ENCODE measurements at places on chromosomes 2 and 18.

GRCh38 chr2:109225170-109225782 is 96.3 kb downstream of the SH3RF3 start:
- DNase-seq, result no peak

DNA sequence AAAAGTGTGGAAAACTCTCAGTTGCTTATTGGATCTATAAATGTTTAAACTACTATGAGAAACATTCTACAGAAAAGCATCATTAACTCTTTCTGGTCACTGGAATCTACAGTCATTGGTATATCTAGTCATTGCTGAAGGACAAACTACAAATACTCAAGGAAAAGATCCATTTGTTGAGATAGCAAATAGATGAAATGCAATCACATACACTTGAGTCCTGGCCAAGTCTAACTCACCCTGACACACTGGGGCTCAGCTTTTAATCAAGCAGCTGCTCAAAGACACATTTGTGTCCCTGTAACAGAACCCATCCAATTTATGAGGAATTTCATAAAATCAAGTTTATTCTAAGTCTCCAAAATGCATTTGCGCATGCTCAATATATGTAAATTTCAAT is 68.7 kb downstream of the CDH2 start:
- no peak for DNase-seq

- DNase-seq, result no peak
These were observed 84.6 kb downstream of the COLEC12 start for GRCh38 chr18:415617-416612.

GRCh38 chr2:214629875-214630274 is 179.6 kb downstream of the BARD1 start:
- DNase-seq, result no peak

- DNase-seq, result no peak
These were observed 841.1 kb downstream of the TSN start for GRCh38 chr2:122596598-122596997.

DNA sequence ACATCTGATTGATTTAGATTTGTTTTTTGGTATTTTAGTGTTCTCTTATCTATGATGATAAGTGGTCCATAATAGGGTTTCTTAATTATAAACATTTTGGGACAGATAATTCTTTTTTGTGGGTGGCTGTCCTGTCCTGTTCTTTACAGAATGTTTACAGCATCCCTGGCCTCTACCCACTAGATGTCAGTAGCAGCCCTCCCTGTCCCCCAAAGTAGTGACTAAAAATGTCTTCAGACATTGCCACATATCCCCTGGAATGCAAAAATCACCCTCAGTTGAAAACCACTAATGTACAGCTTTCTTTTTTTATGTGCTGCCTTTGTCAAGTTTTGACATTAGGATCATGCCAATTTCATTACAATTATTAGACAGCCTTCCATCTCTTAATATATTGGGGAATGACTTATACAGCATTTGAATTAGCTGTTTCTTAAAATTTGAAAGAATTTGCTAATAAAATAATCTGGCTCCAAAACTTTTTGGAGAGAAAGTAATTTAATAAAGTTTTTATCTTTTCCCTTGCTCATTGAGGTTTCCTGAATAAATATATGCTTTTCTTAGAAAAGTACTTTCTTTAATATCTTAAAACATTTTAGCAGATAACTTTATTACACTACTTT is 19.5 kb downstream of the WIPF1 start:
- peak; percentile 47 for DNase-seq

DNA sequence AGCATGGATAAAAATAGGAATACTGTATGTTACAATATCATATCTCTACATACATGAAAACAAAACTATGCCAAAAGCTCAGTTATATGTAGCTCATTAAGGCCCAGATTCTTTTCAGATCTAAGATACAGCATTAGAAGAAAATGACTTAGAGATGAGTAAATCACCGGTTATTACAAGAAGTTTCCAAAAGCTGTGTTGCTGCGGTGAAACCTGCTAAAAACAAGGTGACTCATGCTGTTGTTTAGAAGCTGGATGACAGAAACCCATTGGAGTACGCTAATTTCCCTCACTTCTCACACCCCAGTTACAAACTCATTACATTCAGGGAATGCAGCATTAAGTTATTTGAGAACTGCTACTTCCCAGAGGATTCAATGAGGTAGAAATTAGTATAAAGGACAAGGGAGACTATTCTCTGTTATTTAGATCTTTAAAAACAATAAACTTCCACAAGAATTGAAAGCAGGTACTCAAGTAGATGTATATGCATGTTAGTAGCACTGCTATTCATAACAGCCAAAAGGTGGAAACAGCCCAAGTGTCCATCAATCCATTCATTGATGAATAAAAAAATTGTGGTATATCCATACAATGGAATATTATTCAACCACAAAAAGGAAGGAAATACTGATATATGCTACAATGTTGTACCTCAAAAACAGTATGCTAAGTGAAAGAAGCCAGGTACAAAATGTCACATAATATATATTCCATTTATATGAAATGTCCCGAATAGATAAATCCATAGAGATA is 32.6 kb downstream of the RBKS start:
- no peak for DNase-seq

GRCh38 chr2:200640901-200641300 is 55.1 kb downstream of the AOX1 start:
- DNase-seq, result no peak

- DNase-seq, result no peak
These were observed 195.1 kb downstream of the KCNE4 start for GRCh38 chr2:223247136-223247535.

- no peak for DNase-seq
These were observed 39.1 kb downstream of the ATOH8 start for GRCh38 chr2:85792783-85793441.

GRCh38 chr2:55954306-55955035 is 30.9 kb upstream of the EFEMP1 start:
- no peak for DNase-seq

DNA sequence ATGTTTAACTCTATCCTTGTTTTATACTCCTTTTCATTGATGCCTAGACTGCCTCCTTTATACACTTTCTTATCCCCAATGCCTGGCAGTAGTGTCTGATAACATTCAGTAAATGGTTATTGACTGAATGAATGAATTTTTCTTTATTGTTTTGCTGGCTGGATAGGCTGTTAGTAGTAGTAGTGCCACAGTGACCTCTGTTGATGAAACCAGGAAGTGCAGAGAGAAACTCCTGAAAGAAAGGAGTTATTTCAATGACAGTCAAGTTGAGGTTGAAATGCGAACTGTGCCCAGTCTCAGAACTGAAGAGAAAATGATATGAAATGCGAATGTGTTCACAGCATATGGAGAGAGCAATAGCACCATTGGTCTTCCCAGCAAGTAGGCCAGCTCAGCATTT is 26.8 kb upstream of the SLC9A2 start:
- DNase-seq, result no peak

DNA sequence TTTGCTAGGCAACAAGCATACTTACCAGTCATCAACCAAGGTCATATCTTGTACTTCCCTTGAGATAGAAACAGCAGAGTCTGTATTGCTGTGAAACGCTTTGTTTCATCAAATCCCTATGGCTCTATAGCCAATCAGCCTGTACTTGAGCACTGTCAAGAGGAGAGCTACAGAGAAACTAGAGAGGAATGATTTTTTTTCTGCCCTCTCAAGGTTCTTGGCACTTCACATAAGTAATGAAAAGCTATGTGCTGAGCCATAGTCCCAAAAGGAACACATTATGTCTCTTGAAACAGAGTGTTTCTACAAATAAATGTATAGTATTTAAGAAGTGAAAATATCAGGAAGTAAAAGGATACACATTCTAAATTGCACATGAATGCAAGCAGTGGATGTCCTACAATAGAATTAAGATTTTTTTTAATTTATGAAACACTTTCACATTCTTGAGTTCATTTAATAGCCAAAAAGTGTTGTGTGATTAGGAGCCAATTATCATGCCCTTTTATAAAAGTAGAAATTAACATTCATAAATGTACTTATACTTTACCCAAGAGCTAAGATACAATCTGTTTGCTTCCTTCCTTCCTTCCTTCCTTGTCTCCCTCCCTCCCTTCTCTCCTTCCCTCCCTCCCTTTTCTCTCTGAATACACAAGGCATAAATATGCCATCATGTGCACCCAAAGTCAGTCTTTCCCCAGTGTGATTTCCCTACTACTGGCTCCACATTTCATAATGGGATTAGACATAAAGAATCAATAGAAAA is 131.8 kb downstream of the CSRNP3 start:
- DNase-seq, result no peak

GRCh38 chr2:190804182-190804795 is 76.3 kb upstream of the GLS start:
- no peak for DNase-seq

DNA sequence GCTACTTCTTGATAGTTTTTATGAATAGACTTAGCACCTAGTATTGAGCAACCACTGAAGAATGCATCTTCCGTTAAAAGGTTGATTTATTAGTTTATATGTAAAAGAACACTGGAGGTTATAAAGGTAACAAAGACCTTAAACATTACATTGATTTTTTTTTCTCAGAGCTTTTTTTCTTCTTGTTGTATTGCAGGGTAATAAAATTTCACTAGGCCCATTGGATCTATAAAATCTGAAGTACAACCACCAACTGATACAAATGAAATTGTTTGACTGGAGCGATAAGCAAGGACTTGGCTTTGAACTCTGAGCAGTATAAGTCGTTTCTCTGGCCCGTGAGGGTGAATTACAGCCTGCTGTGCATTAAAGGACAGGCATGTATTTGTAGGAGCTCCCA is 344.0 kb downstream of the LRRTM1 start:
- no peak for DNase-seq

- DNase-seq, result no peak
These were observed 273.6 kb upstream of the NCKAP5 start for GRCh38 chr2:133841900-133842299.

- DNase-seq, result no peak
These were observed 288.2 kb upstream of the HS6ST1 start for GRCh38 chr2:128606837-128607236.

- no peak for DNase-seq
These were observed 130.1 kb downstream of the LNPK start for GRCh38 chr2:175872005-175872348.

DNA sequence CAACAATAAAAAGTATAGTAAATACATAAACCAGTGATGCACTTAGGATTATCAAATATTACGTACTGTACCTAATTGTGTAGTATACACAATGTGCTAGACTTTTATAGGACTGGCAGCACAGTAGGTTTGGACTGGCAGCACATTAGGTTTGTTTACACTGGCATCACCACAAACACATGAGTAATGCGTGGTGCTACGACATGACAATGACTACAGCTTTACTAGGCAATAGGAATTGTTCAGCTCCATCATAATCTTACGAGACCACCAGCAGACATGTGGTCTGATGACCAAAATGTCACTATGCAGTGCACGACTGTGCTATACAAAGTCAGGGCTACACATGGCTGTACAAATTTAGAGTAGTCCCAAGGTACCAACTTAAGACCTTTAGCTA is 2.3 kb downstream of the MBOAT2 start:
- no peak for DNase-seq

DNA sequence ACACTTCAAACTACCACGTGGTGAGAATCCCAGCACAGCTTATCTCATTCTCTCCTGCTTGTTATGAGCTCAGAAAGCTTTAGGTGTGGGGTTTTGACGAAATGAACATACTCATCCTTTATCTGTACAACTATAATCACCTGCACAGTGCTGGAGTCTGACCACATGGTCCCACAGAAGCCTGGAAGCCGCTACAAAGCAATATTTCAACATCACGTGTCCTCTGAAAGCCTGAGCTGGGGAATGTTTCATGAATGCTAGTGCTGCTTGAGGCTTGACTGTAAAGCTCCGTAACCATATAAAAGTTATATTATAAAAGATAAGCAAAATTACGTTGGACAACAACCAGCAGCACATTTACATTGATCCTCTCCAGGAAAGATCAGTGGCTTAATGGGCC is 43.9 kb downstream of the PIEZO2 start:
- DNase-seq, result no peak

DNA sequence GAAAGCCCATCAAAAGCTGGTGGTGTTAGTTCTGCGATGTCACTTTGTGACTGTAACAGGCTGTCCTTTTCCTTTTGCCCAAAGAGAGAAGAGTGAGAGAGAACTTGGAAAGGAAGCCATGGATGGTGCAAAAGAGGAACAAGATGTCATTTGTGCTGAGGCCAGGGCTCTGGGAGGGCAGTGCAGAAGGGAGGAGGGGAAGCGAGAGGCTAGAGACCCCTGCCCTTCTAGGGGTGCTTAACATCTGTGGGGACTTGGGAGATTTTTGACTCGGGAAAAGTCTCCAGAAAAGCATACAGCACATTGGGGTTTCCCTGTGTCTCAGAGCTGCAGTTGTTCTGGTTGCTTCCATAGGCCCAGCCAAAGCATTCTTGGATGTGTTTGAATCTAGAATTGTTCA is 49.6 kb downstream of the ZBTB7C start:
- no peak for DNase-seq

GRCh38 chr18:45081566-45082181 is 401.0 kb downstream of the SETBP1 start:
- no peak for DNase-seq

DNA sequence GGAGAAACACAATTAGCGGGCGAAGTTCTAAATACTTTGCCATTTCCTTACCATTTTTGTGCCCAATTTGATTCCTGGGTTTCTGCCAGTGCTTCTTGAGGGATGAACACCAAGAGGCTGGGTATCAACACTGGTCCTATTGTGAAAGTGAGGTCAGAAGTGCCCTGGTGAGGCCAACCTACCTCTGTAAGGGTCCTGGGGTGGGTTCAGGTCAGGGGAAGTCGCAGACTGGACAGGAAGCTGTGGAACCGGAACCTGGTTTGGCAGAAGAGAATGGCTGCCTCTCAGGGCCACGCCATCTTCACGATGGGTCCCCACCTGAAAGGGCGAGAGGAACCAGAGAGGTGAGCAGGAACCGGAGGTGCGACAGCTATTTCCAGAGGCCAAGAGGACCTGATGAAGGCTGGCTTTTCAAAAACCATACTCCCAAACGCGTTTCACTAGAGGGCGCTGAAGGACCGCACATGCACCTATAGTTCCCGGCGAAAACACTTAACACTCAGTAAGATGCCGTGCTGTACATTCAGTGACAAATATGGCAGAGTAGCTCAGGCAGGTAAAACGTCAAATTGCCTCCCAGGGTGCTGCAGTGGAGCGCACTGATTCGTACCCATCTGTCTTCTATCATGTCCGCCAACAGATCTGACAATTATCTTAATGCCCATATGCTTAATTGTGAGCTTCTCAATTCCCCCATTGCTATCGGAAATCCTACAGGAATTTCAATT is 275.3 kb upstream of the CCDC68 start:
- peak; percentile 22 for DNase-seq

- no peak for DNase-seq
These were observed 52.6 kb upstream of the GALNT13 start for GRCh38 chr2:153819074-153819473.

DNA sequence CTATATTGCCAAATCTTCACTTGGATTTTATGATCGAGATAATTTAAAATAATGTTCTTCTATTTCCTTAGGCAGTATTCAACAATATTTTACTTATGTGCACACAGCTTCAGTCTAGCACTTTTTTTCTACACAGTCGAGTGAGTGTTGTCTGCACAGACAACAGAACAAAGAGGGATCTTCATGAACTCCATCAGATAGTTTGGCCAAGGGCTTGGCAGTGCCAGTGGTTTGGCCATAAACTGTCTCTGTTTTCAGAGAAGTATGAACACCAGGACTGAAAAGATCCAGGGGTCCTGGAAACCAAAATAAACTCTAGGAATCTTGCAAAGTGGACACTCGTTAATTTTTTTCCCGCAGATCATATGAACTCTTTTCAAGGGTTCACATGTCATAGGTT is 547.3 kb downstream of the PLCL1 start:
- DNase-seq, result no peak

GRCh38 chr2:189880832-189881492 is 96.7 kb downstream of the PMS1 start:
- DNase-seq, result no peak

Measured in activated T-cell treated with anti-CD3 and anti-CD28 coated beads, Interleukin-2, amount 50 U/mL, for 1 hour (primary cell).